ENCODE measurements at places on chromosomes 3 and 15.
A peak's percentile ranks its signal among the peaks of the same experiment; 100 is the strongest.

DNA sequence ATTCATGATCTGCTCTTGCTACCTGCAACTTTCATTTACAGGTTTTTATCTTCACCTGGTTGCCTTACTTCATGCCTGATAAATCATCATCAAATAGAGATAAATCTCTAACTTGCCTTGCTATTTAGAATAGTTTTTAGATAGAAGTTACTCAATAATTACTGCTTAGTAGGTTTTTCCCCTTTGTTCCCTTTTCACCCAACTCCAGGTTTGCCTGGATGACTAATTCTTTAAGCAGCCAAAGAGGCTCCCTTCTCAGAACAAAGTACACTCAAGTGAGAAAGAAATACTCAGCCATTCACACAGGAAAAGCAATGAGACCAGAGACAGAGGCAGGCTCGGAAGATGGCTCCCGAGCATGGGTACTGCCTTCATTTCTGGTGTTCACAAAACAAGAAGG is 268.1 kb upstream of the CRBN start:
- no peak for DNase-seq

GRCh38 chr3:65616563-65616962 is 422.2 kb downstream of the MAGI1 start:
- DNase-seq = no peak

GRCh38 chr3:69890084-69890483 is 109.4 kb upstream of the SAMMSON start:
- no peak for DNase-seq

GRCh38 chr15:31387092-31387478 is 60.5 kb downstream of the KLF13 start:
- no peak for DNase-seq

DNA sequence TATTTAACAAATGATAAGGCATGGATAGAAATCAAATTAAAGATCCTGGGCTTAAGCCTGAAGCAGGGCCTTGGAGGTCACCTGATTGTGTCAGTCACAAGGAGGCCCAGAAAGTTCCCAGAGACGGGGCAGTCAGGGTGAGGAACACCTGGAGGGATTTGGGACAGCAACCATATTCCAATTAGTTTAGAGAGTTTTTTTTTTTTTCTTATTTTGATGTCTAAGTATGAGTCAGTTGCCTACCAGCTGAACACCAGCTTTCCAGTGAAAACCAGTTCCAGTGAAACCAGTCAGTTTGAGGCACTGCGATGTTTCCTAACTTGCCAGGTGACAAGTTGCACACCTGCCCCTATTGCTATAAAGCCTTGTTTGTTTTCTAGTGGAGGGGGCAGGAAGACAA is 350.7 kb upstream of the AZI2 start:
- no peak for DNase-seq

DNA sequence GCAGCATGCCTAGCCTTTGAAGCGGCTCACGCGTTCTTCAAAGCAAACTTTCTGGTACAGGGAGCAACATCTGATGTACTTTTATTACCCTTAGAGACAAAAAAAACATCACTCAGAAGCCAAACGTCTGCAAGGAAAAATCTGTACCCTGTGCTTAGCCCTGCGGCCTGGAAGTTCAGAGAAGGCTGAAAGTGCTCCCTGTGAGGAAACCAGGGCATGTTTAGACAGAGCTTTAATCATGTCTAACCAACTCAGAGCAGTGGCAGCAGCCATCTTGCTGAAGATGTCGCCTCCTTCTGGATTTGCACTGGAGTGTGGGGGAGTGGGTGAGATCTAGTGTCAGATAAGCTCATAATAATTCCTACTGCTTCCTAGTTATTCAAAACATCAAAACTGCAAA is 170.4 kb downstream of the P3H2 start:
- no peak for DNase-seq

- DNase-seq = no peak
These were observed 208.3 kb downstream of the TJP1 start for GRCh38 chr15:29613951-29614382.

DNA sequence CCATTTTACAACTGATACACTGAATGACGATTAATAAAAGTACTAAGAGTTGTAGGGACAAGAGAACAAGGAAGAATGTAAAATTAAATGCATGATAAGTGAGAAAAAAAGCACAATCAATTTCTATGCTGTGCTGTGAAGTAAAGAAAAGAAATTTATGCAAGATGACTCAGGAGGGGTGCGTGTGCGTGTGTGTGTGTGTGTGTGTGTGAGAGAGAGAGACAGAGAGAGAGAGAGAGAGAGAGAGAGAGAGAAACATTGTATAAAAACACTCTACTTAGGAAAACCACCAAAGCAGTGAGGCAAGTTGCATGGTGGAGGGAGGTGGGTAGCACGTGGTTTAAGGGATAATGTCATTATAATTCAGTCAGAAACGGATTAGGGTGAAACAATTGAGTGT is 580.8 kb upstream of the ALCAM start:
- no peak for DNase-seq

GRCh38 chr15:94674296-94674695 is 442.9 kb downstream of the MCTP2 start:
- DNase-seq = no peak

DNA sequence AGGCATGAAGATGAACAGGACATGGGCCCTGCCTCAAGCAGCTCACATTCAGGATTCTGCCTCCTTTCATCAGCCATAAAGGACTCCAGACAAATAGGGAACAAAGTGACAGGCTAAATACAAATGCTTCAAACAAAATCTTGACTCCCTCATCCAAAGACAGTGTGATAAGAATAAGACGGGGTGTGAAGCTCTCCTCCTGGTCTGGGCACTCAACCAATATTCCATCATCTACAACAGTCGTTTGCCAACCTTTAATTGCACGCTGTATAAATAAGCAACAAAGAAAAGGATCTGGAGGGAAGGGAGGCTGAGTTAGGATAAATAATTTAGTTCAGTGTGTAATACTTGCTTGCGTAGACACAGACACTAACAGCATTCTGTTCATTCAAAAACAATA is 5.4 kb downstream of the CCDC54 start:
- DNase-seq = no peak

GRCh38 chr15:71280206-71280605 is 164.9 kb downstream of the THSD4 start:
- no peak for DNase-seq

- DNase-seq = no peak
These were observed 328.4 kb upstream of the NECTIN3 start for GRCh38 chr3:110743202-110743601.

- no peak for DNase-seq
These were observed 3.5 kb downstream of the EIF4E3 start for GRCh38 chr3:71721651-71722157.

- DNase-seq = no peak
These were observed 139.3 kb upstream of the KBTBD8 start for GRCh38 chr3:66858656-66859381.

DNA sequence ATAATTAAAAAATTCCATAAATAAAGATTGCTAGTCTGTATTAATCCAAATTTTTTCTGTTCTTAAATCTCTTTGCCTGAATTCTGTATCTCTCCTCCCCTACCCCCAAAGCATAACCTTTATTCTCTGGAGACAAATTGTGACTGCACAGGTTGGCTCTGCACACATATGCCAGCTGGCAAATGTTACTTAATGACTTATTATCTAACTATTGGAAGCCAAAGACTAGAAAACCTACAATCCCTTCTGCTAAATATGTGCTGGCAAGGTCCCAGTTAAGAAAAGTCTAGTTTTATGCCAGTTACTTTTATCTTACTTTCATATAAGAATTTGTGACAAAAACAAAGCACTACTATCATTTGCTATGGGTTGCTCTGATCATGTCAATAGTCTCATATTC is 569.3 kb downstream of the MECOM start:
- no peak for DNase-seq

DNA sequence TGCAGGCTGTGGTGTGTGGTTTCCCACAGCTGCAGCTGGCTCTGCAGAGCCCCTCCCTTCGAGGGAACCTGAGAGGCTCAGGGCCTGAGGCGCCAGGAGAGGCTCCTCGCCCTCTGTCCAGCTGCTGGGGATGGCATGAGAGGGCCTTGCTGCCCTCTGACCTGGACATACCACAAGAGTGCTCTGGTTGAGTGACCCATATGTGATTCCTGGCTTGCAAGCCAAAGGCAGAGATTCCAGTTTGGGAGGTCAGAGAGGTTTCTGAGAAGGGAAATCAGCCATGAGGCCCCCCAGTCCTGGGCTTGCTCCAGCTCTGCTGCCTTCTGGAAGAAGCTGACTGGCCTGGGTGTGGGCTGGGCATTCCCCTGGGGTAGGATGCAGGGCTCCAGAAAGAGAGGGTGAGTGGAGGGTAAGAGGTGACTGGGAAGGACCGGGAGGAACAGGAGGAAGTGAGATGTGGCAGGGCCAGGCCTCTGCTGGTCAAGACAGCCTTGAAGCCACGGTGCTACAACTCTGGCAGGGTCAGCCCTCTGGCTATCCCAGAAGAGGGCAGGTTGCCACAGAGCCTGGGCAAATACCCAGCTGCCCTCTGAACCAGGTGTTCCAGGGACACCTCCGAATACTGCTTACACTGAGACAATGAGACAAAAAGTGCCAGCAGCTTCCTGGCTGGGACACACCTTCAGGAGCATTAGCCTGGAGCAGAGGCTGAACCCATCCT is 16.0 kb upstream of the SRP14 start:
- DNase-seq = peak; percentile 91

DNA sequence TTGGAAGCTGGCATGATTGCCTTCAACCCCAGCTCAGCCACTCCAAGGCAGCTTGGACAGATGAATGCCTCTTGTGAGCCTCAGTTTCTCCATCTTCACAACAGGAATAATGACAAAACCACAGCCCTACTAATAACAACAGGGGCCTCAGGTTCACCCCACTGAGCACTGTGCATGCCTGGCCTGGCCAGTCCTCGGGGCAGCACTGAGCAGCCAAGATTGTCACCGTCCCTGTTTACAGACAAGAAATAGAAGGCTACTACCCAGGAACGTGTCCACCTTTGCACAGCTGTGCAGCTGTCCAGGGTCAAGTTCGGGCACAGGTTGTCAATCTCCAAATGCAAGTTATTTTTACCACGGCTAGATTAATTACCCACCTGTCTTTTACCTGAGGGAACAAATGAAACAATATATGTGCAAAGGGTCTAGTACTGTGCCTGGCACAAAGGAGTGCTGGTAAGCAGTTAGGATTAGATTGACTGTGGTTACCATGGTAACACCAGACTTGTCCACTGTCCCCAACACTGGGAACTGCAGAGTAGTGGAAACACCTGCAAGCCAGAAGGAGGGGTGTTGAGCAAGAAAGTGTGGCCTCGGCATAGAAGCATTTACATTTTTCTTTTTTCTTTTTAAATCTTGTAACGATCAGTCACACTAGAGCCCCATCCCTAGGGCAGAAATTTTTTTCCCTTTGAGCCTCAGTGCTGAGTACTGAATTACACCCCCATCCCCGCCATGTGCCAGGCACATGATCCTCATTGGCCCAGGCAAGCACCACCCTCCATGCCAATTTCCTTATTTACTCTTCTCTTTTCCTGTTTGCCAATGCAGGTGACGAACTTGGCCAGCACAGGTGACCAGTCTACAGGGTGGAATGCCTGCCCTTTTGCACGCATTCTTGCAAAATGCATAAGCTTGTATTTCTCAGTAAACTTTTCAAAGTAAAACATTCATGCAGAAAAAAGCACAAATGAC is 66.3 kb upstream of the SLC6A6 start:
- DNase-seq = no peak

- DNase-seq = no peak
These were observed 132.5 kb downstream of the MYRIP start for GRCh38 chr3:39941931-39942330.

DNA sequence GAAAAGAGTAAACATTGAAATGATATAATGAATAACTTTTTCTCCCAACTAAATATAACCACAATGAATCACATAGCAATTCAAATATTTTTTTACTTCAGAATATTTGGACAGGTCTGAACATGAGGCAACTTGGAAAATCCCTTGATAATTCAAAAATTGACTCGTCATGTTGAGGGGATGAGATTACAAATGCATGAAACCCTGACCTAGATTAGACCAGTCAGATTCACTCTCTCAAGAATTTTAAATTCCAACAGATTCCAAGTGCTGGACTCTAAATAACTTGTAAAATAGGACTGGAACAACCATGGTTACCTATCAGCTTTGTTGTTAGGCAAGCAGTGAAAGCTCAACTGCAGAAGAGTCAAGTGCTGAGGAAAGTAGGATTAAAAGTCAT is 317.5 kb downstream of the GBE1 start:
- DNase-seq = peak; percentile 69

GRCh38 chr3:143203848-143204247 is 84.3 kb downstream of the CHST2 start:
- peak; percentile 65 for DNase-seq

DNA sequence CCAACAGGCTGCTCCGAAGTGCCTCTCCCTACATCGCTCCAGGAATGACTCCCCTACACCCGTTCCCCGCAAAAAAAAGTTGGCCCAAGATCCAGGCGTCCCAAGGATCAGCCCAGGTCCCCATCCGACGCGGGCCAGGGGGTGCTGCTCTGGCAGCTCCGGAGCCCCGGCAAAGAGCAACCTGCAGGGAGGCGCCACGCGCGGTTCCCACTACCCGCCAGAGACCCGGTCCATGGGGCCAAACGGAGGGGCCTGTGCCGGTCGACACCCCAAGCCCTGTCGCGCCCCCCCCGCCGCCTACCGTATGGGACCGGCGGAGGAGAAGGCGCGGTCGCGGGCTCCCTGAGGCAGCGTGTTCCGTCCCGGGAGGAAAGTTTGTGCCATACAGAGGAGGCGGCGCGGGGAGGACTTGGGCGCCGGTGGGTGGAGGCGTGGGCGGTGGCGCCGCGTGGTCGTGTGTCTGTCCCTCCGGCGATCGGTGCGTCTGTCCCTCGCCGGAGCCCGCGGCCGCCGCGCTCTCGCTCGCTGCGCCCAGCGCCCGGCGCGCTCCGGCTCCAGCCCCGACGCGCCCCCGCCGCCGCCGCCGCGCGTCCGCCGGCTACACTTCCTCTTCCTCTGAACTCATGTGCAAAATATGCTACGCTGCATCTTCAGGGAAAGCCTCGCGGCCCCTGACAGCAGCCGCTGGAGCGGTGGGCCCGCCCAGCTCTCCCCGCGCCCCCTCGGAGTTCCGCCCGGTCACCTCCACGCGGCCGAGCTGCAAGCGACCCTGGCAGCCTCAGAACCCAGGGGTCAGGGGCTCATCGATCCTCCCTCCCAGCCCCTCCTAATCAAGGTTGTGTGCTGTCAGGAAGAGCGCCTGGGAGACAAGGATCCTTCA is at the start of gene RFTN1:
TSS of gene RFTN1 (minus strand) at position 559 of the 880 bp plus-strand sequence. CDS start 19,830 bp downstream, outside the sequence.
- peak; percentile 96 for DNase-seq

- no peak for DNase-seq
These were observed 992.2 kb downstream of the DIPK2A start for GRCh38 chr3:144963810-144964209.

DNA sequence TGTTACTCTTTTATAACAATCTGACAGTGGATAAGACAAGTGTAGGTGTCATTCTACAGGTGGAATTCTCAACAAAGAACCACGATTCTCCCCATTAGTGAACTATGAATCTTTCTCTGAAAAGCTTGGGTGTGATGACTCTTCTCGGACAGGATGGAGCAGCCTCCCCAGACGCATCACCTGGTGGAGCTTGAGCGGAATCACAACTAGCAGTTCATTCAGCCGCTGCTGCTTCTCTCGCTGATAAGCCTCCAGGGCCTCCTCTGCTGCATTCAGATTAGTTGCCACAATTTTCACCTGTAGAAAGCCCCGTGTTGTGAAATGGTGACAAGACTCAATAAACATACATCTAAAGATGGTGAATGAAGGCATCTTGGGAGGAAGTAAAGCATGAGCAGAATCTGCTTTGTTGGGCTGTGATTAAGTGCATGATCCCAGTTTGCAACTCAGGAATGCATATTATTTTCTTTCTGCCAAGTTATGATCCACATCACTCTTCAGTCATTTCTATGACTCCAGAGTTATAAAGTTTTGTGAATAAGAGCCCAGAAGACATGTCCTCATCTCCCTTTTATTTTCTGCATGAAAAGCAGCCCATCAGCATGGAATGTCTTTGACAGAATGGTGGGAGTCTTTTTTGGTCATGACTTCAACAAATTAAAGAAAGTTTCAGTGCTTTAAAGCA is 93.6 kb downstream of the BOC start:
- no peak for DNase-seq

Data from osteoblast (primary cell).